ENCODE measurements at places on chromosomes 4 and X. TPM values are rescaled to one million over a fixed set of nuclear protein-coding genes. Genes with fewer than 3 reads are reported as not detected.

CSTF2 gene
- 44.4 TPM for total RNA-seq

ARHGEF9 gene
- 13.1 TPM for total RNA-seq

P2RY4 gene
- total RNA-seq, result 2.3 TPM

ARHGAP24 gene
- total RNA-seq, result 5.7 TPM

MTHFD2L gene
- 44.1 TPM for total RNA-seq
